Activated T-helper 1 cell treated with anti-CD3 and anti-CD28 coated beads, Interleukin-2, amount 50 U/mL, for 16 hours (primary cell): ENCODE measurements at places on chromosomes 7 and 10.

DNA sequence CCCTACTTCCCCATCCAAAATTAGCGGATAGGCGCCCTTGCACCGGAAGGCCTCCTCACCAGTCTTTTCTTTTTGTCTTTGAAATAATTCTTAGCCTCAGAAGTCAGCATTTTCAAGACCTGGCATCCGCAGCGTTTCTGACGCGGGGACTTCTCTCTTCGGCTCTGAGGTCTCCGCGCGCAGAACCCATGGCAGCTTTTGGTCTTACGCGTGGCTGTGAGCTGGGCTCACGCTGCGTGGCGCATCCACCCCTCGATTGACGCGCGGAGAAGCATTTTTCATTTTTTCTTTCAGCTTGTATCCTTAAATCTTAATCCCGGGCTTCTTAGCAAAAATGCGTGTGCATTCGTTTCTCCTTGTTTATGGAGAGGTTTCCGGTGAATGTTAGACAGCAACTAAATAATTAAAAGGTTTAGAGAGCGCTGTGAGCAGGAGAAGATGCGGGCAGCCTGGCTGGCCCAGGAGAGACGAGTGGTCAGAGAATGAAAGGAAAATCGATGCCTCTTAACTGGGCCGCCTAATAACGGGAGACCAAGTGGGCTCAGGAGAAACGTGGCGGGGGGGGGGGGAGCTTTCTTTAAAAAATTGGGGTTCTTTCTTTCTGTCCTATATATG, 2.0 kb upstream of the GATA3 start:
- DNase-seq: no peak

GRCh38 chr10:50618624-50619023, 5.1 kb downstream of the SGMS1 start:
- no peak for DNase-seq

- no peak for DNase-seq
These were observed 58.6 kb upstream of the COL13A1 start for GRCh38 chr10:69742928-69743602.

DNA sequence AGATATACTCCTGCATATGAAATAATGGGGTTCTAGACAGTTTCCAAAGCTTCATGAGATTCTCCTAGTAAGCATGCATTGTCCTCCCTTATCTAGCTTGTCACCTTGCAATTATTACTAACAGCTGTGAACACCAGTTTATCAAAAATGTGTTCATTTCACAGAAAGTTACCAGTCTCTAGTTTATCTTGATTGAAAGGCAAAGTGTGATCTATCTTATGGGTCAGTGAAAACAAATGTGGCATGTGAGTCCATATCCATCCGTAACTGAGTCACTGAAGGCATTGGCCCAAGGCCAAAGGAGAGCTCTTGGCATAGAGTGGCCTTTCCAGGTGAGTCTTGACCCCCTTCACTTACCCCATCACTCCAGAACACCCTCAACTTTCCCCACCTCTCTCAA, 53.2 kb downstream of the GSAP start:
- no peak for DNase-seq

GRCh38 chr7:57343901-57344622, 105.9 kb upstream of the ZNF716 start:
- DNase-seq: no peak

GRCh38 chr10:6199131-6199733, 3.5 kb upstream of the PFKFB3 start:
- no peak for DNase-seq

- DNase-seq: peak; percentile 3
These were observed at the start of gene HOXA10 for GRCh38 chr7:27173956-27174873. HOXA10 (minus strand) TSS chr7:27174320; CDS start chr7:27174306, 14 bp downstream.

DNA sequence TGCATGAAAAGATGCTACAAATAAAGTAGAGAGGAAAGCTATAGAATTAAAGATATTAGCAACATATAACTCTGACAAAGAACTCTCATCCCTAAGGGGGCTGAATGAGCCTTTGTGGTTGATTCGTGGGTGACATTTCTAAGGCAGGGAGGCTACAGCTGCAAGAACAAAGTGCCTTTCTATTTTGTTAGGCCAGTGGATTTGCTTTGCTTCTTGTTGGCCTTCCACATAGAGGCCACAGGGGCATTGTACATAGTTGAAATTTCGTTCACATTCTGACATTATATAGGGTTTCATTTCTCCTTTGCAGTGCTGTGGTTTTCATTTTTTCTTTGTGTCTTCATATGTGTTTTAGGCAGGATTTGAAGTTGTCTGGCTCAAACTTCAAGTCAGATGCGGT, 819.2 kb upstream of the C7orf33 start:
- no peak for DNase-seq

DNA sequence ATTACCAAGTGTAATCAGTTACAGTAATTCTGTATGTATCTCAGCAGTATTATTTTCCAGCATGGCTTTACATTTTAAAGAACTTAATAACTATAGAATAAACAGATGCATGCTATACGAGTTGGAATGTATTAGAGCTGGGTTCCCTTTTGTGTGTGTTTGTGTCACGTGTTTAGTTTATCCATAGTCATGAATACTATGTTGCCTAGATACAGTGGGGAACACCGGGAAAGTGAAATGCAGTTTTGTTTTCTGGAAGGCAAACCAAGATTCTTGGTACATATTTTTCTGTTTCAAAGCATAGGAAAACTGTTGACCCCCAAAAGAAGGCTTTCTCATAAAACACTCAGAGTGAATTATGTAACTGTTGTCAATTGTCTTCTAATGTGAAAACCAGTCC, 119.0 kb downstream of the FANK1 start:
- DNase-seq: no peak

- DNase-seq: no peak
These were observed at the start of gene CALD1 for GRCh38 chr7:134778941-134779740. CALD1 (plus strand) TSS chr7:134779634; CDS start chr7:134867734, 88,100 bp downstream.

DNA sequence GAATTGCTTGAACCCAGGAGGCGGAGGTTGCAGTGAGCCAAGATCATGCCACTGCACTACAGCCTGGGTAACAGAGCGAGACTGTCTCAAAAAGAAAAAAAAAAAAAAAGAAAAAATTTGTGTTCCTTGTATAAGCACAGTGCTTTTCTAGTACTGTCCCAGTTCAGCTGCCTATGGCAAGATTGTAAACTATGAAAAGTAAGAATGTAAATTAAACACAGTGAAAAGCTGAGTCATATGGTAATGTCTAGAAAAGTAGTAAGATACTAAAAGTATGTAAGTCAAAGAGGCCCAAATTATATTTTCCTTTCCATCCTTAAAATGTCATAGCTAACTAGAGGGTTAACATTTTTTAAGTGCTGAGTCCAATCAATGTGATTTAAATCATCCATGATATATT, 42.8 kb downstream of the RBM20 start:
- DNase-seq: no peak

- no peak for DNase-seq
These were observed 28.1 kb upstream of the ELN start for GRCh38 chr7:73999664-74000435.
